ENCODE measurements at places on chromosomes 4 and X. TPM values are rescaled to one million over a fixed set of nuclear protein-coding genes. Genes with fewer than 3 reads are reported as not detected.

GRCh38 chr4:181507180-181507835 lies 735.9 kb upstream of the TENM3 start:
- DNase-seq, result no peak

DNA sequence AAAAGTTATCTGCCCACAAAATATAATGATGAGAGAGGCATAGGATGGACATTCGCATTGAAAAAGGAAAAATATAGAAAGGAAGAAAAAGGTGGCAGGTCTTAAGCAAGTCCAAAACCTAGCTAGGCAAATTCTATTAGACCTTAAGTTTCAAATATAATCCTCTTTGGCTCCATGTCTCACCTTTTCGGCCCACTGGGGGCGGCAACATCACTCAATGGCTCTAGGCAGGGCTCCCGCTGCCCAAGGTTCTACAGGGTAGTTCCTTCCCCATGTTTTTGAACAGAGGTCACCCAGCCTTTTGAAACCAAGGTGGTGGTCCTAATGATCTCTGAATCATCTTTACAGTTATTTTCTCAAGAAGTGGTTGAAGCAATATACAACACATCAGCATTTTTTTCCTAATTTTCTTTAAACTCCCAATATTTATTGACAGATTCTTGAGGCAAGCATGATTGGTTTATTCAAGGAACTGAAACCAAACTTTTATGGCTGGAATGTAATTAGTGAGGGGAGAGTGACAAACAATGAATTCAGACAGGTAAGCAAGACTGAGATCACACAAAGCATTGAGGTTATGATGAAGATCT lies 309.4 kb downstream of the ANTXR2 start:
- no peak for DNase-seq

- DNase-seq, result no peak
Measured at GRCh38 chr4:182749667-182750167, 167.5 kb downstream of the DCTD start.

LAMP2 gene
- total RNA-seq, result 102 TPM
